ENCODE measurements at places on chromosomes 3 and 15. TPM values are rescaled to one million over a fixed set of nuclear protein-coding genes. Genes with fewer than 3 reads are reported as not detected.

DNA sequence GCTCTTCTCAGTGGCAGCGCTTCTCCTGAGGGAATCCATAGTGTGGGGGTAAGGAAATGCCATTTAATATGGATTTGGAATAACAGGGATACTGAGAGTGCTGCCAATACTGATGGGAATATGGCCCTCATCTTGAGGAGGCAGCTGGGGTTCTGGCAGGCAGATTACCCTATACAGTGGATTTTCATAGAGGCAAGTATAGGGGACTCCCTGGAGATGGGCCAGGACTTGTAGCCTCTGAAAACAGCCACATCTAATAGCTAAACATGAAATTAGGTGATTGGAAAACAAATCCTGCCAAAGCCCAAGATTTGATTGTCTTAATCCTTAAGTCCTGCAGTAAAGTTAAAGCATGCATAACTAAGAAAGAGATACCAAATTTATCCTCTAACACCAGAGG, 30.9 kb downstream of the DPH3 start:
- DNase-seq = no peak

The FANCD2OS gene
- not detected for total RNA-seq

The LDHAL6B gene
- total RNA-seq = not detected

DNA sequence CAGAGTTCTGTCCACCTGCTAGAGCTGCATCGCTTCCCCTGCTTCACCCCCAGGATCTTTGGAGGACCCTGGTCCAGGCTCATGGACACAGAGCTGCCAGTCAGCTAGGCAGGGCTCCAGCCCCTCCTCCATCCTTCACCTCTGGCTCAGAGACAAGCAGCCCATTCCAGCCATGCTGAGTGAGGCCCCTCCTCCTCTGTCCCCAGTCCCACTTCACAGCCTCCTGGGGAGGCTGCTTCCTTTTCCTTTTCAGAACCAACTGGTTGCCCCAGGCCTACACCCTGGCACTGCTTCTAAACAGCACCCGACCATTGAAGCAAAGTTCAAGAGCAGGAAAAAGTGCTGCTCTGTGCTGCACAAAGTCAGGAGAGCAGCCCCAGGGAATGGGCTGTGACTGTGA, 22.2 kb downstream of the IQSEC1 start:
- no peak for DNase-seq

DNA sequence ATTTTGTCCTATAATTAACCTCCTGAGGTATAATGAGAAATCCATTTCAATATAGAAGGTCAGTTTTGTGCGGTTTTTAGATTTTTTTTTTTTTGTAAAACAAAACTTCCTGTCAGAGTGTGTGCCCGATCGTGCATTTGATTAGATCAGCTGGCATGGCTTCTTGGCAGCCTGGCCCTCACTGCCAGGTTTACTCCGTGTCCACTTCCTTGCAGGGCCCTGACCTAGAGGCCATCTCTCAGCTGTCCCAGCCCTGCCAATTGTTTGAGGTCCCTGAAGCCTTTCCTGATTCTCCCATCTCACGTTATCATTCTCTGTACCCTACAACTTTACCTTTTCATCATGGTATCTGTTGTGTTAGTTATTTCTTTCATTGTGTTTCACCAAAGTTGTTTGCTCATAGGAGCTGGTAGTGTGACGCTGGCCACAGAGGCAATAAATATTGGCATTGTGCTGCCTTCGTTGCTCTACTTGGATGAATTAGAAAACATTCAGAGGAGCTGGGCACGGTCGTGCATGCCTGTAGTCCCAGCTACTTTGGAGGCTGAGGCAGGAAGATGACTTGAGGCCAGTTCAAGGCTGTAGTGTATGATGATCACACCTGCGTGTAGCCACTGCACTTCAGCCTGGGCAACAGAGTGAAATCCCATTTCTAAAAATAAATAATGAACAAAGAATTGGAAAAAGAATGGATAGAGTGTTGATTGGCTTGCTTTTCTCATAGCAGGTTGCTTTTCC, 202.0 kb downstream of the GHSR start:
- DNase-seq = no peak

The ATP8B4 gene
- total RNA-seq = 12.1 TPM

The SLC28A2 gene
- total RNA-seq = not detected

- DNase-seq = no peak
Observed at GRCh38 chr15:71010997-71011396, 104.3 kb upstream of the THSD4 start.

All from omental fat pad (tissue), 4 donors.